ENCODE measurements at places on chromosomes 5 and 9.

DNA sequence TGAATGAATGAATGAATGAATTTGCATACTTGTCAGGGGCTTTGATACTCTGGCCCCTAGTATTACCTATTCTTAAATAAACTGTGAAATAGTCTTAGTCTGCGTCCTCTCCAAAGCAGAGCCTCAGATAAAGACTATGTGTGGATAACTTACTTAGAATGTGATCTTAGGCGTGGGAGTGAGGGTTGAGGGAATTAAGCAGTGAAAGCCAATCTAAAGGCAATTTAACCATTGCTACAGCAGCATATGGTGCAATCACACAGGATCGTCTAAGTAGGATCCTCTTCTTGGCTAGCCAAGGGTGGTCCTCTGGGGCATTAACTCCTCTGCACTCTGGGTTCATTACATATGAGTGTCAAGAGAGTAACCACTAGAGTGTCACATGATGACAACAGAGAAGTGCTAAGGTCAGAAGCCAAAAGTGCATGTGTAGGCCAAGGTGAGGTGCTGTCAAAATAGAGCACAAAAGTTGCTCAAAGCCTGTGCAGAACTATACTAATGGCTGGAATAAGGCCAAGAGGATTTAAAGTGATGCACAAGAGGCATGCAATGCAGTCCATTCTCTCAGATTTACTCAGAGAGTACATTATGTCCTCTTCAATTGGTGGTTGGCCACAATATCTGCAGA, 274.4 kb upstream of the SEMA6A start:
- no peak for DNase-seq

GRCh38 chr5:27308153-27308552, 269.8 kb upstream of the CDH9 start:
- peak; percentile 46 for DNase-seq

- DNase-seq, result no peak
Observed at GRCh38 chr5:392431-392988, 50.5 kb upstream of the EXOC3 start.

DNA sequence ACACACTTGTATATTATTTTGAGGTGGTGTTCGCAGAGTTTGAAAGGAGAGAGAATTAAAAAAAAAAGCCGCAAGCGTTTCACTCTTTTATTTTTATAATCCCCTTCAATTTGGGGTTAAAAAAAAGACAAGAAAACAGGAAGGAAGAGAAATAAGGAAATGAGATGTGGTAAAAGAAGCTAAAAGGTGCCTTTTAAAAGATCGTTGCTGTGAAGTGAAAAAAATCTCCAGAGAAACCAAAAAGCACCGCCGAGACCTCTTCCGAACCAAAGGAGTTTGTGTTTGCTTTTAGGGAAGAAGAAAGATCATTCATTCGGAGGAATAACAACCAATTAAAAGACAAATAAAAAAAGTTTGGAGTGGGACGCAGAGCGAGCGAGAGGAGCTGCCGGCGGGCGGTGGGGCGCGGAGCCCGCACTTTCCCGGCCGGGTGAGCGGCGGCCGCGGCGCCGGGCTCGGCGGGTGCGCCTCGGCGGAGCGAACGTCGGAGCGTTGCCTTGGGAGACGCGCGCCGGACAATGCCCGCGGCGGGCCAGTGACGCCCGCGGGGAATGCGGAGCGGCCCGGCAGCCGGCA, 355 bp downstream of the TLE4 start:
- no peak for DNase-seq

- peak; percentile 14 for DNase-seq
Observed at GRCh38 chr9:136546697-136547501, 1.1 kb upstream of the NOTCH1 start.
